ENCODE measurements at places on chromosomes 3 and 15. TPM values are rescaled to one million over a fixed set of nuclear protein-coding genes. Genes with fewer than 3 reads are reported as not detected.
A peak's percentile ranks its signal among the peaks of the same experiment; 100 is the strongest.

DNA sequence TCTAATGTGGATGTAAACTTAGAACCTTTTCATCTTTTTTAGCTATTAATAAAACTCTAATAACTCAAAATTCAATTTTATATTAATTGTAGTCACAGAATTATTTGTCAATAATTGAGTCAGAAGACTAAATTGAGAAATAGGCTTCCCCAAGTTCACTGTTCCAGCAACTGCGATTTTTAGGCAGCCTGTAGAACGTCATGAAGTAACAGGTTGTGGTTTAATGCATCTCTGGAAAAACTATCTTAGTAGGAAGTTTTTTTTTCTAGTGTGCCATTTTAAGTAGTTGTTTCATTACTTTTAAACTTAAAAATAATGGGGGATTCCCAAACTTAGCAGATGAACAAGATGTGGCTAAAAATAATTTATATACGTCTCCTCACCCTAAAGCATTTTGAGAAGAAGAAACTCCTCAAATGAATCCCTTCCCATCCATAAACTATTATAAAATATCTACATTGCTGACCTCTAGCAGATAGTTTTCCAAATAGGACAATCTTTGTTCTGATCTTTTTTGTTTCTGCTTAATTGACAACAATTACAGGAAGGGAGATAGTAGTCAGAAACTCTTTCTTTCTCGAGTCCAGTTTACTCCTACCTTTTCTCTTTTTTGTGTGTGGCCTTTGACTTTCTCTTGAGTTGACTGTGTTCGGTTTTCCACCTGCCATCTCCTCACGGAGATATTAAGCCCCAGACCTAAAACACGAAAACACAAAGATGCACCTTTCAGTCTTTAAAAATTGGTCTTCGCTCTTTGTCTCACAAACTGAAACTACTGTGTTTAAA is 43.1 kb downstream of the LRCH3 start:
- no peak for DNase-seq

GRCh38 chr3:186247821-186248814 is 113.9 kb downstream of the DGKG start:
- DNase-seq: no peak

DNA sequence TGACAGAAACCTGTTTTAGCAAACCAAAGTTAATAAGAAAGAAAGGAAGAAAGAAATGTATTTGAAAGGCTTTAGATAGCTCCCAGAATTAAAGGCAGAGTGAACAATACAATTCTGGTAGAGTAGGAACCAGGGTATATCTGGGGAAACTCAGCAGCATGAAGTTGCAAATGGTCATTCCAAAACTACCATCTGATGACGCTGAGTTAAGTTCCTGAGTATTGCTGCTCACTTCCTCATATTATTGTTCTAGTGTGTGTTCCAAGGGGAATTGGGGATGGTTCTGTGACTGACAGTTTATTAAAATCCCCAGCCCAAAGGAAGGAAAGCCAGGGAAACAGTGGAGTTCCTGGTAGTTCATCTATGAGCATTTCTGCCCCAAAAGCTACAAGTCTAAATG is 88.3 kb upstream of the FRMD4B start:
- no peak for DNase-seq

GRCh38 chr15:56184516-56184915 is 59.2 kb downstream of the RFX7 start:
- DNase-seq: no peak

GRCh38 chr3:35659768-35660167 is 20.4 kb downstream of the ARPP21 start:
- DNase-seq: no peak

The C3orf62 gene
- total RNA-seq: 5.4 TPM

DNA sequence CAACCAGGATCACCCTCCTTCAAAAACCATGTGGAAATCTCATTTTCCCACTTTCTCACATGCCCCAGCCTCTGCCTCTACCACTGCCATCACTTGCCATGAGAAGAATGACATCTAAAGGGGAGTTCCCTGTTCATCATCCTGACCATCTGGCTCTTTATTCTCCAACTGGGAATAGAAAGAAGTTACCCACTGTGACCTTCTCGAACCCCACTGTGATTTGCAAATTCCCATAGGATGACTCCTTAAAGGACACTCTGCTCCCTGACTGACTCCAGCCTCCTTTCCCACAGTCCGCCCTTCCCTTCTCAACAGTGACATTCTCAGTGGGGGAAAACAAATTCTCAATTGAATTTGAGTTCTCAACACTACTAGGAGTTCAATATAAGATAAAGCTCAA is 440.5 kb downstream of the NR2F2 start:
- DNase-seq: no peak

The GCSAM gene
- not detected for total RNA-seq

DNA sequence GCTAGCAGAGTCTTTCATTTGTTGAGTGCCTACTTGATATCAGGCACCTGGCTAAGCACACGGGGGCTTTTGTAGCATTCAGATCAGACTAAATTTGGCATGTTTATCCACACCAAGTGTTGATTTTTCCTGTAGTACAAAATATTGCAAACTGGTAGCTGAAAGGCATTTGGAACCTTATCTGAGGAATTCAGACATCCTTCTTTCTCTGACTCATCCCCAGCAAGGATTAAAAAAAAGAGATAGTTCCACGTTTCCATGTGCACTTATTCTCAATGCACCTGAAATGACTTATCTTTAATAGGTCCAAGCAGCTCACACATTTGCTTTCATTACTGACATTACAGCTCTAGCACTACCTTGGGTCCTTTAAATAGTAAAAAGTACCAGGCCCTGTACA is 786.0 kb upstream of the GRM7 start:
- DNase-seq: no peak

The RSRC1 gene
- total RNA-seq: 39.5 TPM

The LCTL gene
- total RNA-seq: not detected

GRCh38 chr3:193997228-193998122 is 138.5 kb upstream of the HES1 start:
- DNase-seq: no peak

The C3orf22 gene
- not detected for total RNA-seq

- DNase-seq: no peak
Observed at GRCh38 chr3:55570271-55570711, 83.2 kb upstream of the WNT5A start.

- no peak for DNase-seq
Observed at GRCh38 chr3:16667633-16668032, 62.4 kb upstream of the DAZL start.

The KCTD6 gene
- 28.6 TPM for total RNA-seq

The OCA2 gene
- total RNA-seq: 14.8 TPM

- peak; percentile 58 for DNase-seq
Observed at GRCh38 chr3:47989981-47990440, 26.2 kb downstream of the MAP4 start.

The GPR156 gene
- 0.35 TPM for total RNA-seq

GRCh38 chr3:64836097-64836496 is 148.3 kb upstream of the ADAMTS9 start:
- no peak for DNase-seq

GRCh38 chr3:86950717-86951116 is 40.2 kb downstream of the VGLL3 start:
- DNase-seq: no peak

DNA sequence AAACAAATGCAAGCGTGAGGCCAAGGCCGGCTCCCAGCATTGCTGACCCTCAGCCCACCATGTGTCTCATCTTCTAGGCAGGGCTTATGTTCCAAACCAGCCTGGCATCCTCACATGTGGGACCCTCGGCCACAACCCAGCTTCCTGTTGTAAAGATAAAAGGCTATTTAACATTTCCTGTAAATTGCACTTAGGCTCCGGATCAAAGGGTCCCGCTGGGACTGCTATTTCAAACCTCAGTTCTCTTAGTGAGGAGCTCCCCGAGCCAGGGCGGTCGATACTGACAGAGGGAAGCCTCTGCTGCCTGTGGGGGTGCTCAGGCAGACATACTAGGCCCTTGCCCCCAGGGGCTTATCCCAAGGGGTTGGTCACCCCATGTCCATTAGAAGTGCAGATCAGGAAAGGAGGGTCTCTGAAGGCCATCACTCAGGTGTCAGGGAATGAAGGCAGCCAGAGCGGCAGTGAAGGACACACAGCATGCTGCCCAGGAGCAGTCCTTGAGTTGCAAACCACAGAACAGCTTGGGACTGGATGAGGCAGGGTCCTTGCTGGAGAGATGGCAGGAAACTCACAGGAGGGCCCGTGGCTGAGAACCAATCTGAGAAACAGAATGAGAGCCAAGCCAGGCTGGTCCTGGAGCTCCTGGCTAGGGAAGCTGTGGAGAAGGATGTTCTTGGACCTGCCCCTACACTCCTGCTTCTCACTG is 239.9 kb downstream of the TLE3 start:
- no peak for DNase-seq

- DNase-seq: no peak
Observed at GRCh38 chr15:89893027-89893426, 767 bp downstream of the AP3S2 start.

DNA sequence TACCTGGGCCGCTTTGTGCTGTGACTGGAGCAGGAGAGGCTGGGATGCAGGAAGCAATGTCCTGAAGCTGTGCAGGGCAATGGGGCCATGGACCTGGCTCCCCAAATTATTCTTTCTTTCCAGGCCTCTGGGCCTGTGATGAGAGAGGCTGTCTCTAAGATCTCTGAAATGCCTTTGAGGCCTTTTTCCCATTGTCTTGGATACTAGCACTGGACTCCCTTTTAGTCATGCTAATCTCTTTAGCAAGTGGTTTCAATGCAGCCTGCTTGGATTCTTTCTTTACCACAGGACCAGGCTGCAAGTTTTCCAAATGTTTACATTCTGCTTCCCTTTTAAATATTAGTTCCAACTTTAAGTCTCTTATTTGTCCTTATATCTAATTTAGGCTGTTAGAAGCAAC is 64.8 kb upstream of the SGO1 start:
- DNase-seq: no peak

DNA sequence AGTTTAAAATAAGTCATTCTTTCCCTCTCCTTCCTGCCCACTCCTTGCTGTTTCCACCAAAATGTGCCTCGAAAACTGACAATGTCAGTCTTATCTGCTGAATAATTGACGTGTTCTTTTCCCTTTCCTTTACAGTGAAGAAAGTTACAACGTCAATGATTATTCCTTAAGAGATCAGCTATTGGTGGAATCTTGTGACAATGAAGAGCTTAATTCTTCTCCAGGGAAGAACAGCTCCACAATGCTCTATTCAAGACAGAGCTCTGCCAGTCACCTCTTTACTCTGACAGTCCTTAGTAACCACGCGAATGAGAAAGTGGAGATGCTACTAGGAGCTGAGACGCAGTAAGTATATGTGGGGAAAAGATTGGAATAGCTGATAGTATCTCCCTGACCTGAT is 84.1 kb downstream of the DHX36 start:
- no peak for DNase-seq

- no peak for DNase-seq
Observed at GRCh38 chr15:26893351-26894065, 26.6 kb downstream of the GABRA5 start.

The GADL1 gene
- total RNA-seq: 0.27 TPM

All from thoracic aorta (tissue), 2 donors.